ENCODE measurements at places on chromosomes 2 and 18.

- no peak for DNase-seq
Observed at GRCh38 chr18:39521164-39521563, 1955.6 kb upstream of the CELF4 start.

GRCh38 chr2:144458541-144458940, 61.4 kb downstream of the ZEB2 start:
- DNase-seq = no peak

GRCh38 chr18:55988537-55988936, 400.5 kb upstream of the TCF4 start:
- DNase-seq = no peak

GRCh38 chr18:4908328-4908727, 288.7 kb downstream of the AKAIN1 start:
- no peak for DNase-seq

GRCh38 chr2:24104906-24105305, 18.2 kb downstream of the PFN4 start:
- no peak for DNase-seq

- no peak for DNase-seq
Observed at GRCh38 chr2:20299113-20299512, 51.5 kb downstream of the PUM2 start.

- no peak for DNase-seq
Observed at GRCh38 chr18:32368991-32369390, 101.7 kb downstream of the GAREM1 start.

DNA sequence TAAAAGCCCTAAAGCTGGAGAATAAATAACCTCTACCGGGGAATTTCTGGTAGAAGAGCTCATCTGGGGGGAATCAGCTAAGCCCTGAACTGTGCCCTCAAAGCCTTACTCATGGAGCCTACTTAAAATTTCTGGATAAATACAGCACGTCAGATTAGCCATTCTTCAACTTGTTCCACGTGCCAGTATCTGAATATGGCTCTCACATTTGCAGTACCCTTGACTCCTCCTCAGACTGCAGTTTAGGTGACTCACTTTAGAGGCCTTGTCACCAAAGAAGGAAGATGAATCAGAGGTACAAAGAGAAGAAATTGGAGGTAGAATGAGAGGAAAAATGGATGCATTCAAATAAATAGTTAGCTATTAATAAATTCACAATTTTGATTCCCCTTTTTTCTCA, 34.6 kb upstream of the POTEC start:
- DNase-seq = no peak

DNA sequence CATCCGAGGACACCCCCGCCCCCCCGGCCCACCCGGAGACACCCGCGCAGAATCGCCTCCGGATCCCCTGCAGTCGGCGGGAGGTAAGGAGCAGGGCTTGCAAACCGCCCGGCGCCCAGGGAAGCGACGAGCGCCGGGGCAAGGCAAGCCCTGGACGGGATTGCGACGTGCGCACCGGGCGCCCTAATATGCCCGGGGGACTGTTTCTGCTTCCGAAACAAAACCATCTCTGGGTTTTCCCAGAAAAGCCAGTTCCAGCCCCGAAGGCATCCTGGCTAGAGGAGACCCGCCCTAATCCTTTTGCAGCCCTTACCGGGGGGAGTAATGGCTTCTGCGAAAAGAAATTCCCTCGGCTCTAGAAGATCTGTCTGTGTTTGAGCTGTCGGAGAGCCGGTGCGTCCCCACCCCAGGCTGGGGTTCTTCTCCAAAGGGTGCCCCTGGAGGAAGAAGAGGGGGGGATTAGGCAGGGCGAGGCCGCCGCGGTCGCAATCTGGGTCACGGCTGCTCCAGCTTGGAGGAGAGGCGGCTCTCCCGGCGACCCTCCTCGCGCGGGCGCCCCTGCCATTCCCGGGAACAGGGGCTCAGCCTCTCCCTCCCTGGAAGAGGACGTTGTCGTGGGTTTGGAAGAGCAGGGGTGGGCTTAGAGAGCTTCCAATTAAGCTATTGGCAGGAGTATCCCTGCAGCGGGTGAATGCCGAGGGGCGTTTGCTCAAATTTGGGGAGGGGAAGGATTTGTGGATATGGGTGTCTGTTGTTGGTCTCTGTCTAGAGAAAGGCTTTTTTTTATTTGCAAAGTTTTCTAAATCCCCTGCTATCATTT, 521 bp downstream of the MYCN start:
- no peak for DNase-seq

DNA sequence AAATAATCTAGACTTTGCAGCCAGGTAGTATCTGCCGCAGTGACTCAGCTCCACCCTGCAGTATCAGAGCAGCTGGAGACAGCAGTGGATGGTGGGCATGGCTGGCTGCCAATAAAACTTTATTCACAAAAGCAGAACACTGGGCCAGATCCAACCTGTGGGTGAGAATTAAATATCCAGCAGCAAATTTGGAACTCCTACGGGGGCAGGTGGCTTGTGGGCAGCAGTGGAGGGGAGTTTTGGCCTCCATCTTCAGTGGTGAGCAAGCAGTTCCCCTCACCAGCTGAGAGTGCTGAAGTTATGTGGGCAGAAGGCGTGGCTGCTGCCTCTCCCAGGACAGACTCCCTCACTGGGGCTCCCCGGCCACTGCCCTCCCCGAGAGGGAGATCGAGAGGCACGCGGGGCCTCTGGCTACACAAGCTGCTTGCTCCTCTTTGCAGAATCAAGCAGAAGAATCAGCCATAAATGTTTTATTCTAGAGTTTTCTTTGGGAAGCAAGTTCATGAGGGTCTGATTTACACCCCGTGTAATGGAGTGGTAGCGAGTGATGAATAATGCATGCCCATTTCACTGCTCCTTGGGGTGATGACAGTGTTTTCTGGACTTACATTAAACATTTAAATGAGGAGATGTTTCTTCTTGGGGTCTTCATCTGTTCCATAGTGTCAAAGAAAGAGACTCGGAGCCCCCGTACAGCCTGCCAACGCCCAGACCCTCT, 204.3 kb downstream of the SEPTIN10 start:
- no peak for DNase-seq

DNA sequence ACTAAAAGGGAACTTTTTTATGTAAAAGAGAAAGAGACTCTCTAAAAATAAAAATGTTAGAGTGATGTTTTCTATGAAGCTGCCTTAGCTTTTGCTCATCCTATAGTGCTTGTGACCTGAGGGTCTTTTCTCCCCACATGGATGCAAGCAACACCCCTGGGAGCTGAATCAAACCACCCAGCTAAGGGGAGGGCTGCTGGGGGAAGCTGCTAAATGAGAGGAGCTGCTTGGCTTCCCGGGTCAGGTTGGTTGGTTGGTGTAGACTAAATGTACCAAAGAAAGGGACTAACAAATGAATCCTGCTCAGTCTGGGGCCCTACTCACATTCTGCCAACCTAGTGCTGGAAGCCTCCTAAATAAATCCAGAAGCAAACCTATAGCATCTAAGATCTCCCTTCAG, 35.0 kb downstream of the AFF3 start:
- DNase-seq = no peak

GRCh38 chr2:239644011-239644410, 243.2 kb upstream of the HDAC4 start:
- DNase-seq = no peak

DNA sequence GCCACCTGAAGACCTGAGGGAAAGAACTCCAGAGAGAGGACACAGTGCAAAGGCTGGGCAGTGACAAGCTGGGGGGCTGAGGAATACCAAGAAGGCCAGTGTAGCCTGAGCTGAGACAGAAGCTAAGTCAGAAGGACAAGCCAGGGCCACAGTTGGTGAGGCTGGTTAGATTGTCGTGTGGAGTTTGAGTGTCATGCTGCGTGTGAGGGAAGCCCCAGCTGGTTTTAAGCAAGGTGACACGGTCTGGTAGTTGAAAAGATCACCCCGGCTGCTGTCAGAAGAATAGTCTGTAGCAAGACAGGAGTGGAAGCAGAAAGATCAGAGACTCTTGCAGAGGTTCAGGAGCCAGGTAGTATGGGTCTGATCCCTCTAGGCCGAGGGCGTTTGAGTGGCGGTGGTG, 50.6 kb upstream of the RMDN2 start:
- no peak for DNase-seq

DNA sequence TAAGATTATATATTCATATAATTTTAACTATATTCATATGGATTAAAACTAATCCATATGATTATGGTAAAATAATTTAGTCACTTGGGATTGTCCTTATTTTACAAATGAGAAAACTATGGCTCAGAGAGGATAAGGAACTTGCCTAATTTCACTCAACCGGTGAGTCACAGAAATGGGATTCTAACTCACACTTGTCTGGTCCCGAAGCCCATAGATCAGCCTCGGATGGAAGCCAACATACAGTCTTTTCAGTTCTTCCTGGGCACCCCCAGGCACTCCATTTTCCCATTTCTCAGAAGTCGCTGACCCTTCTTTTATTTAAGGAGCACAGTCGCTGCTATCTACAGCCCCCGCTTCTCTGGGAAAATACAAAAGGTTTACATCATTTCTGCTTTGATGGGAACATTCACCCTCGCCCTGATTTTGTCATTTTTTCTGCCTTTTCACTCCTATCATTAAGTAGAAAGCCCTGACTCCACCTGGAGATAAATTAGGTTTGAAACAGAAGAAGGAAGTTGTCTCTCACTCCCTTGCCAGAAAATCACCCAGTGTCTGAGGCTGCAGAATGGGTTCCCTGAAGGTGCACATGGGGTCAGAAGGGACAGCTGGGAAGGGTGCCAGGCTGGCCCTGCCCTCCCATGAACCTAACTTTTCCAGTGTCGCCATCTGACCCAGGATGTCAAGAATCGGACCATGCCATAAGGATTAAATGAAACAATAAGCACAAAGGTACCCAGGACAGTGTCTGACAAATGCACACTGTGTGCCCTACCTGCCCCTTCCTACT, 36.6 kb downstream of the CYP1B1 start:
- DNase-seq = no peak

GRCh38 chr2:117492209-117492851, 322.2 kb upstream of the DDX18 start:
- no peak for DNase-seq

GRCh38 chr2:79887747-79888374, 375.0 kb downstream of the CTNNA2 start:
- no peak for DNase-seq

DNA sequence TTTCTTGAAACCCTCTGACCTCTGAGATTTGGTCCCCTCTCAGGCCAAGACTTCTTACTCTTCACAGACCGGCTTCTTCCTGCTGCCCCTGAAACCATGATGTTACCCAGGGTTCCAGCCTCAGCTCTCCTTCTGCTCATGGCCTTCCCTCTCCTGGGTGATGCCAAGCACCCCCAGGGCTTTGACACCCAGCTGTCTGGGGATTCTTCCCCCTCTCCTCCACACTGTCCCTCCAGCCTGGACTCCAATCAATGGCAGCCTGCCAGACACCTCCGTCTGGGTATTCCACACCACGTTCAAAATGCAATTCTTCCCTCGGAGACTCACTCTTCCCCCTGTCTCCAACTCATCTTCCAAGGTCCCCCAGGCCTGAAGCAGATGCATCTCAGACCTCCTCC, 25.0 kb downstream of the SPP2 start:
- no peak for DNase-seq

GRCh38 chr2:168037778-168038177, 209.6 kb downstream of the STK39 start:
- no peak for DNase-seq

DNA sequence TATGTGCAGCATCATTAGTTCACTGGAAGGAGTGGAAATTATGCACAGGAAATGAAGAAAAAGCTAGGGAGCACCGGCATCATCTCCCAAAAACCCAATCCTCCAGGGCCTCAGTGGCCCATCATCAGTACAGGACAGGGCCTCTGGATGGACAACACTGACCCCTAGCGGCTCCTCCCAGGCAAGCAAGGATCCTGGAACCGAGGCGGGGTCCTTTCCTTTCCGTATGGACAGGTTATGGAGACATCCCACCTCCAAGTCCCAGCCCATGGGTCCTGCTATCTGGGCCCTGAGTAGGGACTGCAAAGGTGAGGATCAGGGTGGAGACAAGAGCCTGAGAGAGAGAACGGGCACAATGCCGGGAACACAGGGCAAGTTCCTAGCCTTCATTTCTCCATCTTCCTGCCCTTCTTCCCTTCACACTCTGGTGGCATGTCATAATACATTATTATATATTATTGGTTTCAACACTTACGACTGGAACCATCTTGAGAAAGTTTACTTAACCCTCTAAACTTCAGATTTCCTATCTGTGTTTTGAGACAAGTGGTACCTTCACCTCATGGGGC, 68.2 kb downstream of the ZNF516 start:
- no peak for DNase-seq

GRCh38 chr2:201151127-201151981, 31.6 kb upstream of the CASP10 start:
- no peak for DNase-seq

GRCh38 chr18:58992301-58993231, 127.9 kb downstream of the ZNF532 start:
- no peak for DNase-seq

DNA sequence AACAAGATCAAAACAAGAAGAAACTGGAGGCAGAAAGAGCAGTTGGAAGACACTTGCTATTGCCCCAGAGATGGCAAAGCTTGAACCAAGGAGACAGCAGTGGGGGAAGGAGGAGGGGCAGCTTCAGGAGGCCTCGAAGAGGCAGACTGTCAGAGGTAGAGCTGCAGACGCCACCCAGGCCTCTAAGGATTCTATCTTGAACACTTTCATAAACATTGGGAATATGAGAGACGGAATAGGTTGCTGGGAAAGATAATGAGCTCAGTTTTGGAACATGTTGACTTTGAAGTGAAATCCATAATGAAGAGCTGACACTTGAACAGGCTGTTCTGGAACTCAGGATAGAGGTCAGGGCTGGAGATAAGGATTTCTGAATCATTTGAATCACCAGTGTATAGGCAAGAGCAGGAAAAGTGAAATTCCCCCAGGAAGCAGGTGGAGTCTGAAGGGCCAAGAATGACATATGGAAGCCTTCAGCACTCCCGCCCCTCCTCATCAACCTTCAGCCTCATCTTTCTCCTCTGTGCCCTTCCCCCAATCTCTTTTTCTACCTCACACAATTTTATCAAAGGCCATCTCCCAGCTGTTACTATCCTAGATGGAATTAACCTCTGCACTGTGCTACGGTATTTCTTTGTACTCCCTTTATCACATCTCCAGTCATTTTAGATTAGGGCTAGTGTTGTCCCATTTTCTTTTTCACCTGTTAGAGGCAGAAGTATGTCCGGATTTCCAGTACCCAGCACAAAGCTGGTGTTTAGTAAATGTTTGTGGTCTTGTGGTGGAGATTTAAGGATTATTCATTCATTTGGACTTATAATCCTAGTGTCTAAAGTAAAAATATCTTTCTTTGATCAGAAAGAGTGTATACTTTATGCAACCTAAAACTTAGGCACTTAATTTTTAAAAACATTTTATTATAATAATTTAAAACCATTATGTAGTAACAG, 47.5 kb upstream of the RTN4 start:
- DNase-seq = no peak

- no peak for DNase-seq
Observed at GRCh38 chr2:134436706-134437105, 182.8 kb downstream of the MGAT5 start.
